ENCODE measurements at places on chromosomes 2 and 18.

DNA sequence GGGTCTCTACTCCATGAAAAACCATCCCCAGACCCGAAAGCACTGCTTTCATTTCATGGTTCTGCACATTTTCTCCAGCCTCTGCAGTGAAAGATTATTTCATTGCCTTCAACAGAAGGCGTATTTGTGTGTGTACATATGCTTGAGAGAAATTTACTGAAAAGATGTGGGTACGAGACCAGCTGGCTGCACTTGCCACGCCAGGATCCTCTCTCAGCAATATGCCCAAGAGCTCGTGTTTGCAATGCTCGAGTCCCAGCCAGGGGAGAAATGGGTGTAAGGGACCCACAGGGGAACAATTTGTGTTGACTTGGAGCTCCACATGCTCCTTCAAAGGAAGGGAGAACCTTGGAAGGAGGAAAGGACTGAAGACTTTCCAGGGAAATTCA lies 37.3 kb downstream of the TMEM177 start:
- no peak for DNase-seq

DNA sequence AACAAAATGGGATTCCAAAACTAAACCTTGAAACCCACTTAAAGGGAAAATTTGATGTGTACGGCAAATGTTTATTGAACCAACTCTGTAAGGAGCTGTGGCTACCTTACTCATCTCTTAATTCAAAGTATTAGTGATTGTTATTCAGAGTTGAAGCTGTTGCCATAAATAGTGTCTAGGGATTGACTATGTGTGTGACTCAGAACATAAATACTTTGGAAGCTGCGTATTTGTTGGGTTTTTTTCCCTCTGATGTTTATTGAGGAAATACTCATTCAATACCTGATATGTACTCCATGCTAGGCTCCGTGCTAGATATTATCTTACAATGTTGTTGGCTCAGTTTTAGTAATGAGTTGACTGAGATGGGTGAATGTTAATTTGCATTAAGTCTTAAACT lies 90.4 kb downstream of the PTRHD1 start:
- DNase-seq: peak; percentile 73

DNA sequence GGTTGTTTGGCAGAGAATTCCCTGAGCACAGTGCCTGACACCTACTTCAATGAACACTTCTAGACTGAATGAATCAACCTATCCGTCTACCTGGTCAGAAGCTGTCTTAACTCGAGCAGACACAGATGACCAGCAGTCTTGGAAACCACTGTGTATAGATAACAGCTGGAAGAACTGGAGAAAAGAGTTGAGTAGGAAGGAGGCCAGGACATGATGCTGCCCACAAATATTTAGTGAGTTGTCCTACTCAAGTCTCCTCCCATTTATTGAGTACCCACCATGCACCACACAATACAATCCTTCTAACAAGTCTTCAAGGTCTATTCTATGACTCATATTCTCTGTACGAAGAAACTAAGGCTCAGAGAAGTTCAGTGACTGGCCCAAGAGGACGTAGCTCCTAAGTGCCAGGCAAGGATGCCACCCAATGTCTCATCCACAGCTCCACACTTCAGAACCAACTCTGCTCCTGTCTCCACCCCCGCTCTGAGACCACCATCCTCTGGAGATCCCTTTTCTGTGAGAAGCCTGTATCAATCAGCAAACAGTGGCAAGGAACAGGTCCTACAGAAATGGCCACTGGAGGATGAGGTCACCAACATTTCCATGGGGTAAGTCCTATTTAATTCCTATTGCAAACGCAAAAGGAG lies 62.2 kb downstream of the GALNT14 start:
- peak; percentile 7 for DNase-seq

DNA sequence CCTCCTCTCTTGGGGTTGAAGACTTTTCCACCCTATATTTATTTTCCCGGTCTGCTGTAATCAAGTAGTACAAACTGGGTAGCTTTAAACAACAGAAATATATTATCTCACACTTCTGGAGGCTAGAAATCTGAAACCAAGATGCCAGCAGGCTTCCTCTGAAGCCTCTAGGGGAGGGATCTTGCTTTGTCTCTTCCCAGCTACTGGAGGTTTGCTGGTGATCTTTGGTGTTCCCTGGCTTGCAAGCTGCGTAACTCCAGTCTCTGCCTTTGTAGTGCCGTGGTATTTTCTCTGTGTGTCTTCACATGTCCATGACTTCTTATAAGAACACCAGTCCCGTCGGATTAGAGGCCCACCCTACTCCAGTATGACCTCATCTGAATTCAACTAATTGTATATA lies 44.4 kb downstream of the MYO3B start:
- no peak for DNase-seq

GRCh38 chr2:6590442-6590841 lies 275.3 kb downstream of the CMPK2 start:
- no peak for DNase-seq

GRCh38 chr18:11163665-11164064 lies 14.3 kb upstream of the PIEZO2 start:
- no peak for DNase-seq

DNA sequence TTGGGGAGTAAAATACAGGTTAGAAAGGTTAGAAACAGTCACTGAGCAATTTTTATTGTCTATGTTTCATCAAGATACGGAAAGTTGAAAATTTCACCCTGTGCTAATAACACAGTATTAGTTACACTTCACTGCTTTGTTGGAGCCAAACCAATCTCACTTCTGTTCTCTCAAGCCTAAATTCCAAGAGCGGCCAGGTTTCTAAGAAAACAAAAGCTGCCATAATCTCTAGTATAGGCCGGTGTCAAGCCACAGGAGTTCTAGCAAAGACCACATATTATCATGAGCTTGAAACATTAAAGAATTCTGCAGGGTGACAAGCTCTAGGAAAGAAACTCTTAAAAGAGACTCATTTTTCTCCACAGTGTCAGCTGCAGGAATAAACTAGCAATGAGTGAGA lies 128.7 kb downstream of the TXNL1 start:
- DNase-seq: no peak

DNA sequence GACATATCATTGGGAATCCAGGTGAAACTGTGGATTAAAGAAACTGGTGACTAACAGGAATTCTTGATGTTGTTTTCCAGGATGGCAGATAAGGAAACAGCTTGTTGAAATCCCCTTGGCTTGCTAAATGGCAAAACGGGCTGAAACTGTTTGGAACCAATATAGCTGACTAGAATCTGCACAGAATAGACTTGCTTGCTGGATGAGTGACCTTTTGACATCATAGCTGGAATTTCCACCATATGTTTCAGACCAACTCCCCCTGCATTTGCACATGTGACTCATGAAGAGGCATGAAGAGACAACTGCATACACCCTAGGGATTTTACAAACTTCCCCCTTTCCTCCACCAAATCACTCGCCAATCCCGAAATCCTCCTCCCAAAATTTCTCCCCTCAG lies 87.7 kb upstream of the LYPD1 start:
- no peak for DNase-seq

GRCh38 chr18:43830947-43831346 lies 553.7 kb upstream of the SYT4 start:
- no peak for DNase-seq

DNA sequence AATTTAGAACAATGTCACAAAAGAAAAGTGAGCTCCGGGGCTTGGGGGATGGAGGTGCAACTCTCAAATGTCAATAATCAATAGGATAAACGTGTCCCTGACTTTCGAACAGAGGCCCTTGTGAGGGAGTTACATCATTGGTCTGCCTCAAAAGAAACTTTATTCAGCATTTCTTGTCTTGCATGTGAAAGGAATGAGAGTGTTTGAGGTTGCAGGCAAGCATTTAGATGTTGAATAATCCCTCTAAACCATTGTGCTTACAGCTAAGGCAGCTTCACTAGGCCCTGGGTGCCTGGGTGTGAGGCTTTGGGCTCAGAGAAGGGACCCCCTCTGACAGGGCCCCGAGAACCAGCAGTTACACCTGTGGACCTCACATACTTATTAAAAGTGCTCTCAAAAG lies 28.6 kb upstream of the FHL2 start:
- DNase-seq: no peak

Measured in AG08395 (cell line).